ENCODE measurements at places on chromosomes 6 and 20.

GRCh38 chr6:35931120-35931561 is 10.2 kb upstream of the SRPK1 start:
- peak overlapping the region; percentile 47 for H3K4me3 ChIP-seq
- DNase-seq: no peak
- H3K27ac ChIP-seq: no peak overlapping the region
- H3K27me3 ChIP-seq: no peaks in the 10 kb centered on the region

- H3K27ac ChIP-seq: no peak overlapping the region
- H3K4me3 ChIP-seq: no peak overlapping the region
- no peaks in the 10 kb centered on the region for H3K27me3 ChIP-seq
- no peaks in the 10 kb centered on the region for H3K36me3 ChIP-seq
- H3K4me1 ChIP-seq: peaks cover 5% of the 10 kb centered on the region
- no peak for DNase-seq
Observed at GRCh38 chr20:38927902-38928578, 1.8 kb downstream of the FAM83D start.

DNA sequence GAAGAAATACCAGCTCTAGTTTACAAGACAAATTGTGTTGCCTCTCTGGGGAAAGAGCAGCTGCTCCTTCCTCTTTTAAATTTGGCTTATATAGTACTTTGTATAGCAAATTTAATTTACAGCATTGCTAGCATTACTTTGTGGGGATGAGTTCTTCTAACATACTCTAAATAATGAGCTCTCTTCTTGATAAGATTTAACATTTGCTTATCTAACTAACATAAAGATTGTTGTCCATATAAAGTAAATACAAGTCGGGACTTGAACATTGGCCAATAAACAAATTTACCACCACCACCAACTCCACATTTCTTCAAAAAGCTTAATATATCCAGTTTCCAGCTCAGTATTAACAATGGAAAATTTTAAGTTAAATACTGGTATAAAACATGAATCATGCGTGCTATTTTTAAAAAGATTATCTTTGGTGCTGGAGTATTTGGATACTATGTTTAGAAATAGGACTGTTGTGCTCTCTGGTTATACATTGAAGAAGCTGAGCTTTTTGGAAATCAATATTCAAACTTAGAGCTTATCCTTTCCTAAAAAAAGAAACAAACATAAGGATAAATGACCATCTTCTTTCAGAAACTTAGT is 1146.9 kb upstream of the GJE1 start:
- no peak for DNase-seq
- H3K36me3 ChIP-seq: no peaks in the 10 kb centered on the region
- no peak overlapping the region for H3K27ac ChIP-seq
- peaks cover 10% of the 10 kb centered on the region for H3K4me1 ChIP-seq
- no peaks in the 10 kb centered on the region for H3K27me3 ChIP-seq
- H3K4me3 ChIP-seq: no peak overlapping the region

DNA sequence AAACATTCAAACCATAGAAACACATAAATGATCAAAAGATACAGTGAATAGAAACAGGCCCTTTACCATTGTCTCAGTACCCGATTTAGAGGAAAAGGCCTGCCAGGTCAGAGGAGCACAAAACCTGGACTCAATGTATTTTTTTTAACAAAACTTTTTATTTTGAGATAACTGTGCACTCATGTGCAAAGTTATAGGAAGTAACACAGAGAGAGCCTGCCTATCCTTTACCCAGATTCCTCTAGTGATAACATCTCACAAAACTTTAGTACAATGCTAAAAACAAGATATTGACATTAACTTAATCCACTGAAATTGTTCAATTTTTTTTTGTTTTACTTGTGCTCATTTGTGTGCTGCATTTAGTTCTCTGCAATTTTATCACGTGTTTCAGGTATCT is 36.8 kb upstream of the SAMD3 start:
- no peak for DNase-seq
- no peak overlapping the region for H3K4me3 ChIP-seq
- H3K36me3 ChIP-seq: no peaks in the 10 kb centered on the region
- no peak overlapping the region for H3K27ac ChIP-seq

GRCh38 chr6:62150048-62150663 is 135.9 kb downstream of the KHDRBS2 start:
- DNase-seq: peak; percentile 43
- no peak overlapping the region for H3K27ac ChIP-seq
- no peak overlapping the region for H3K4me3 ChIP-seq
- no peaks in the 10 kb centered on the region for H3K4me1 ChIP-seq
- H3K27me3 ChIP-seq: no peaks in the 10 kb centered on the region

DNA sequence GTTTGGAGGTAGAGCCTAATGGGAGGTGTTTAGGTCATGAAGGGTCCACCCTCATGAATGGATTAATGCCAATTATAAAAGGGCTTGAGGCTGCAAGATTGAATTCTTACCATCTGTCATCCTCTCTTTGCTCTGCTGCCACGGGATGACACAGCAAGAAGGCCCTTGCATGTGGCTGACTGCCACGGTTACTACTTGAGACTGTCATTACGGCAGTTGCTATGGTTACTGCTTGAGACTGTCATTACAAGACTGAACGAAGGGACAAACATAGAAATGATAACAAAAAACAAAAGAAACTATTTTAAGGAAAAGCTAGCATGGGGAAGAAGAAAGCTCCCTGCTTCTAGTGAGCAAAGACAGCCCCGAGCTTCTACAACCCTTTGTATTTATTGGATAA is 715.0 kb downstream of the TFAP2A start:
- H3K4me3 ChIP-seq: no peak overlapping the region
- H3K27me3 ChIP-seq: no peaks in the 10 kb centered on the region
- no peaks in the 10 kb centered on the region for H3K36me3 ChIP-seq
- no peaks in the 10 kb centered on the region for H3K4me1 ChIP-seq

DNA sequence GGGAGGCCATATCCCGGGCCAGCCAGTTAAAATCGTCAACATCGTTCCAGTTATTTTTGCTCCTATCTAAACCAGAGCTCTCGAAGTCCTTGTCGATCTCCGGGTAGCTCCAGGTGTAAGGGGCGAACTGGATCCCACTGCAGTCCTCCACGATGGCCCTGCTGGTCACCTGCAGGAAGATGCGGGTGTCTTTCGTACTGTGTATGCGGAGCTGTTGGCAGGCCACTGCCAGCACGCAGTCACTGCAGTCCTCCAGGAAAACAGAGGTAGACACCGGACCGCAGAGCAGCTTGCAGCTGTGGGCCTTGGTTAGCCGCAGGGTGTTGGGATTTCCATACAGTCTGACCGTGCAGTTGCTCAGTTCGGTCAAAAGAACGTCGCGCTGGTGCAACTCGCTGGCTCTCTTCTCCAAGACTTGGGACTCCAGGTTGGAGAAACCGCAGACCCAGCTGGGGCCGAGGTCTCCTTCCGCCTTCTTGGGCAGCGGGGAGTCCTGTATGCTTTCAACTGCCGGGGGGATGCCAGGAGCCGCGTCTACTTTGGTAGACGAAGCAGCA is 742 bp downstream of the TBCC start:
- peak overlapping the region; percentile 93 for H3K27ac ChIP-seq
- H3K36me3 ChIP-seq: no peaks in the 10 kb centered on the region
- H3K27me3 ChIP-seq: no peaks in the 10 kb centered on the region
- peak overlapping the region; percentile 98 for H3K4me3 ChIP-seq

DNA sequence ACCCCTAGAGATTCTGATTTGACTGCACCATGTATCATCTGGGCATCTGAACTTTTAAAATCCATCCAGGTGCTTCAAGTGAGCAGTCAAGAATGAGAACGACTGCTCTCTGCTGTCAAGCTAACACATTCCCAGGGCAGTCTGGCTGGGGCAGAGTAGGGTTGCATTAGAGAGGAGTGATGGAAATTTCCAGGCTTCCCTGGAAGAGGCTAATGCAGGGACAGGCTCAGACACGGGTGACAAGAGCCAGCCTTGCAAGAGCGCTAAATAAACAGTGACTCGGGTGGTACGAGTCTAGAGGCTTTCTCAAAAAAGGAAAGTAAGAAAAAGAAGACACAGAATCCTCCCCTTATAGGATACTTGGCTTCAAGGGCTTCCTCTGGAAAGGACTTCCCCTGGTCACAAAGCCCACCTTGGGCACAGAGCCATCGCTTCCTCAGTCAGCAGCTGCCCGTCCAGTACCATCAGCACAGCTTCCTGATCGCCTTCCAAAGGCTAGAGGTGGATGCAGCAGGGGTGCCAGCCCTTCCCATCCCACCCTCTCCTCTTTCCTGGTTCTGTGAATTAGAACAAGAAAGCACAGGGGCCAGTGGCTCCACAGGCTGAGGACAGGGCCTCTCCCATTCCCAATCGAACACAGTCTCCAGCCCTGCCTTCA is 177.4 kb upstream of the RREB1 start:
- no peak overlapping the region for H3K4me3 ChIP-seq
- H3K36me3 ChIP-seq: no peaks in the 10 kb centered on the region
- H3K27me3 ChIP-seq: no peaks in the 10 kb centered on the region
- H3K27ac ChIP-seq: no peak overlapping the region
- no peak for DNase-seq

DNA sequence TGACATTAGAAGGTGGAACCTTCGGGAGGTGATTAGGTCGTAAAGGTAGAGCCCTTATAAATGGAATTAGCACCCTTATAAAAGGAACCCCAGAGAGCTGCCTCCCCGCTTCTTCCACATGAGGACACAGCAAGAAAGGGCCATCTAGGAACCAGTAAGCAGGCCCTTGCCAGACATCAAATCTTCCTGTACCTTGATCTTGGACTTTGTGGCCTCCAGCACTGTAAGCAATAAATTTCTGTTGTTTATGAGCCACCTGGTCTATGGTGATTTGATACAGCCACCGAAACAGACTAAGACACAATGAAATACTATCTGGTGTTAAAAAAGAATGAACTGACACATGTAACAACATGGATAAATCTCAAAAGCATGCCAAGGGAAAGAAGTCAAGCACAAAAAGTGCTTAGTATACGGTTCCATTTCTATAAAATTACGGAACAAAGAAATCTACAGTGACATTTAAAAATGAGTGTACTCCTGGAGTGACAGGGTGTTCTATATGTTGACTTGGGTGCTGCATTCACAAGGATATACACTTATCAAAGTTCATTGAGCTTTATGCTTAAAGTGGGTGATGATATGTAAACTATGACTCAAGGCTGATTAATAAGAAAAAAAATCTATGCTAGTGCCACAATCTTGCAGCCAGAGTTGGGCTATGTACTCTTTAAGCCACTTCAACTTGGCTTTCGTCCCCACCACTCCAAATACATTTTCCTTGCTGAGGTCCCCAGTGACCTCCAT is 18.4 kb downstream of the SERPINB1 start:
- no peak overlapping the region for H3K4me3 ChIP-seq
- no peaks in the 10 kb centered on the region for H3K36me3 ChIP-seq
- no peaks in the 10 kb centered on the region for H3K27me3 ChIP-seq
- peaks cover 11% of the 10 kb centered on the region for H3K4me1 ChIP-seq
- H3K27ac ChIP-seq: no peak overlapping the region

GRCh38 chr6:33128318-33128717 is 52.5 kb downstream of the HLA-DPB1 start:
- H3K27ac ChIP-seq: no peak overlapping the region
- no peak for DNase-seq
- no peak overlapping the region for H3K4me3 ChIP-seq
- no peaks in the 10 kb centered on the region for H3K27me3 ChIP-seq

DNA sequence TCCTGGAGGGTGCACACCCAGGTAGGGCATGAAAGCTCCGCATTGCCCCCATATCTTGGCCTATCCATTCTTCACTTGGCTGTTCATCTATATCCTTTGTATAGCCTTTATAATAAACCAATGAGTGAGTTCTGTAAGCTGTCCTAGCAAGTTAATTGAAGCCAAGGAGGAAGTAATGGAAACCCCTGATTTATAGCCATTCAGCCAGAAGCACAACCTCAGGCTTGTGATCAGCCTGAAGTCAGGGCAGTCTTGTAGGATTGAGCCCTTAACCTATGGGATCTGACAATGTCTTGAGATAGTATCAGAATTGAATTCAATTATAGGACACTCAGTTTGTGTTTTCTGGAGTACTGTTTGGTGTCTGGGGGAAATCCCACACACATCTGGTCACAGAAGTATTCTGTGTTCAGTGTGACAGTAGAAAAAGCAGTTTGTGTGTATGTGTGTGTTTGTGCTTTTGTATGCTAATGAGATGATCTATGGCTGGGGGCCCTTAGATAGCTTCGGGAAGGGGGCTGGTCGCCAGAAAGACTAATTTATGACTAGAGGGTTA is 5.7 kb downstream of the NT5E start:
- DNase-seq: no peak
- H3K27ac ChIP-seq: no peak overlapping the region
- no peaks in the 10 kb centered on the region for H3K36me3 ChIP-seq
- peaks cover 12% of the 10 kb centered on the region for H3K4me1 ChIP-seq

GRCh38 chr6:494394-494793 is 102.8 kb downstream of the IRF4 start:
- H3K27me3 ChIP-seq: no peaks in the 10 kb centered on the region
- no peaks in the 10 kb centered on the region for H3K4me1 ChIP-seq
- H3K36me3 ChIP-seq: no peaks in the 10 kb centered on the region
- DNase-seq: no peak

GRCh38 chr6:14713966-14714631 is 531.8 kb upstream of the JARID2 start:
- H3K36me3 ChIP-seq: no peaks in the 10 kb centered on the region
- H3K4me1 ChIP-seq: no peaks in the 10 kb centered on the region
- no peak overlapping the region for H3K27ac ChIP-seq
- H3K27me3 ChIP-seq: no peaks in the 10 kb centered on the region

GRCh38 chr20:41011551-41012067 is 17.0 kb upstream of the TOP1 start:
- no peaks in the 10 kb centered on the region for H3K27me3 ChIP-seq
- no peak for DNase-seq
- H3K36me3 ChIP-seq: no peaks in the 10 kb centered on the region
- no peak overlapping the region for H3K27ac ChIP-seq
- no peak overlapping the region for H3K4me3 ChIP-seq
- H3K4me1 ChIP-seq: no peaks in the 10 kb centered on the region

- H3K27ac ChIP-seq: no peak overlapping the region
- no peak overlapping the region for H3K4me3 ChIP-seq
- H3K4me1 ChIP-seq: no peaks in the 10 kb centered on the region
- DNase-seq: no peak
Observed at GRCh38 chr6:140590641-140591040, 1216.2 kb upstream of the CITED2 start.

DNA sequence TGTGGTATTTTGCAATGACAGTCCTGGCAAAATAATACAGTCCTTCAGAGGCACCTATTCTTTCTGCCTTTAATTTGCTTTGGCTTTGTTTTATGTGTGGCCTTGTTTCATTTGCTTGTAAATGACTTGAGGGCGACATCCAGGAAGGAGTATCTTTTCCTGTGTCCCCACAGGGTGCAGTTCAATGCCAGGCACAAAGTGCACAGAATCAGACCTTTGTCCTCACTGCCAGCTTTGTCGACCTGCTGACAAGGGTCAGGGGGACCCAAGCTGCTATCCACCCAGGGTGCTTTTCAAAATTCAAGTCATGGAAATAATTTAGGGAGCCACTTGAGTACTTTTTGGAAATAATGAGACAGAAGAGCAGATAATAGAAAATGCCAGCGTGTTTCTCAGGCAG is 37.0 kb upstream of the CDKN1A start:
- no peak for DNase-seq
- H3K27ac ChIP-seq: no peak overlapping the region
- H3K36me3 ChIP-seq: no peaks in the 10 kb centered on the region
- H3K27me3 ChIP-seq: no peaks in the 10 kb centered on the region
- H3K4me1 ChIP-seq: peaks cover 18% of the 10 kb centered on the region

GRCh38 chr6:40039042-40039441 is 104.8 kb upstream of the MOCS1 start:
- no peaks in the 10 kb centered on the region for H3K27me3 ChIP-seq
- H3K36me3 ChIP-seq: no peaks in the 10 kb centered on the region
- DNase-seq: no peak
- H3K4me1 ChIP-seq: no peaks in the 10 kb centered on the region

GRCh38 chr6:41201764-41202173 is 820 bp upstream of the TREML2 start:
- no peak overlapping the region for H3K27ac ChIP-seq
- no peaks in the 10 kb centered on the region for H3K36me3 ChIP-seq
- H3K4me3 ChIP-seq: no peak overlapping the region
- no peaks in the 10 kb centered on the region for H3K27me3 ChIP-seq
- no peaks in the 10 kb centered on the region for H3K4me1 ChIP-seq

All from testis (tissue), 5 donors.